ENCODE measurements at places on chromosomes 3 and 15. TPM values are rescaled to one million over a fixed set of nuclear protein-coding genes. Genes with fewer than 3 reads are reported as not detected.

Gene SI
- total RNA-seq: not detected

Gene BOC
- total RNA-seq: 32.9 TPM

Gene UPK1B
- total RNA-seq: not detected

Gene STRIT1
- not detected for total RNA-seq

Gene LMOD3
- total RNA-seq: not detected
